ENCODE measurements at places on chromosomes 4 and X.
A peak's percentile ranks its signal among the peaks of the same experiment; 100 is the strongest.

DNA sequence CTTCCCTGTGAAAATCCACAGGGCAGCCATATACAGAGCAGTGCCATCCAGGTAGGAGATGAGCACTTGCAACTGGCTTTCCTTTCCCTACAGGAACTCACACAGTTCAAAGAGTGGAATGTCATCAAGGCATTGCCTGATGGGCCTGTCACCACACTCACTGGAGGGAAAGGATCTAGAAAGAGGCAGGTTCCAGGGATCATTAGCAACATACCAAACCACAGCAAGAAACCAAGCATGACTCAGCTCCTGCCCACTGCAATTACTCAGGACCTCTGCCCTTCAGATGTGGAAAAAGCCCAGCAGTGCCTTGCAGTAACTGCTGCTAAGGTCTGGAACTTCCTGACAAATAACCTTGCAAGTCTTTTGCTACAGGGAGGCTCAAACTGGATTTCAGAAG, 101.2 kb downstream of the ZNF674 start:
- peak; percentile 7 for DNase-seq

GRCh38 chr4:1201851-1202525, 29.6 kb upstream of the SPON2 start:
- peak; percentile 61 for DNase-seq

GRCh38 chr4:183011213-183011907, 87.7 kb upstream of the WWC2 start:
- DNase-seq: no peak

DNA sequence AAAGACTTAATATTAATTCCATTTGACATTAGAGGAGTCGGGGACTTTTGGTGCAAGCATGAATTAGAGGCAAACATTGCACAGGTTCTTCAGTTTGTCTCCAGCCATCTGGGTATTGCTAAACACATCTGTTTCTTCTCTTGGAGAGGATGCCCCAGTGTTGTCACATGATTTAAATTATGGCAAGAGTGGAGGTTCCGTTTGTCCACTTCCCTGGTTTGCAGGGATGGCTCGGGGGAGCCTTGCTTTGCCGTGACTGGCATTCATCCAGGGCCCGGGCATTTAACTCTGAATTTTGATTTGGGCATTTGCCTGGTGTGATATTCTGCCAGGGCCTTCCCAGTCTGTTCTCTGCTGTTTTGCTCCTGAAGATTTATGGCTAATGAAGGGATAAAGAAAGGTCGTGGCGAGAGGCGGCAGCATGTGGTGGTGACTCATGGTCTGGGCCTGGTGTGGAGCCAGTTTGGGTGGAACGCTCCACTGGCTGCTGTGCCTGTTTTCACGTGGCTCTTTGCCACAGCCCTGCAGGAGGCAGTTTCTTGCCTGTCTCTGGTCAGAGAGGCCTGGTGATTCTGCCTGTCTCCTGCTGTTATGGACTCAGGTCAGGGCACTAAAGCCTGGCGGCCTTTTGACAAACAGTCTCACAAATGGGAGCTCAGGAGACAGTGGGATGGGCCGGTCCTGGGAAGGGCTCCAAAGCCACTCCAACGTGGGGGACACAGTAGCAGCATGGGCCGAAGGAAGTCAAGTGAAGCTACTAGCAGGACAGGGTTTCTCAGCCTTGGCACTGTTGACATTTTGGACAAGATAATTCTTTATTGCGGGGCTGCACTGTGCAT, 99.4 kb upstream of the PGRMC2 start:
- peak; percentile 91 for DNase-seq

- no peak for DNase-seq
Observed at GRCh38 chr4:24131954-24132673, 242.3 kb upstream of the PPARGC1A start.

- DNase-seq: peak; percentile 35
Observed at GRCh38 chrX:68433155-68433980, at the start of gene OPHN1. Gene OPHN1 (minus strand): TSS chrX:68433495. CDS start chrX:68433020, 475 bp downstream.

GRCh38 chr4:113502906-113503305, 258.6 kb downstream of the CAMK2D start:
- no peak for DNase-seq

GRCh38 chr4:56656346-56656643, 24.8 kb downstream of the HOPX start:
- no peak for DNase-seq

DNA sequence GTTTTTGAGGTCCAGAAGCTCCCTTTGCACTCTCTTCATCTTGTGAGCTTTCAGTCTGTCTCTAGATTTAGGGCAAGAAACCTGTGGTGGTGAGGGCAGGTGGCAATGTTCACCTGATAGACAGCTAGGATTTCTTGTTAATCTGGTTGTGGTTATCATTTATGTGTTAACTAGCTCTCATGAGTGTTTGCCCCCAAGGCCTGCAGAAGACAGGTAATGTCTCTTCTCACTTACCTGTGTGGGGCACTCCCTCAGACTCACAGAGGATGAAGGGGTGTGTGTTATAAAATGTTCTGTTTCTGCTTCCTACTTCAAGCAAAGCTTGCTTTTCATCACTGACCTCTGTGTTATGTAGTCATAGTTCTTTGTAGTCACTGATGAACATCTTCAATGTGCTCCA, 17.8 kb downstream of the EGF start:
- no peak for DNase-seq

DNA sequence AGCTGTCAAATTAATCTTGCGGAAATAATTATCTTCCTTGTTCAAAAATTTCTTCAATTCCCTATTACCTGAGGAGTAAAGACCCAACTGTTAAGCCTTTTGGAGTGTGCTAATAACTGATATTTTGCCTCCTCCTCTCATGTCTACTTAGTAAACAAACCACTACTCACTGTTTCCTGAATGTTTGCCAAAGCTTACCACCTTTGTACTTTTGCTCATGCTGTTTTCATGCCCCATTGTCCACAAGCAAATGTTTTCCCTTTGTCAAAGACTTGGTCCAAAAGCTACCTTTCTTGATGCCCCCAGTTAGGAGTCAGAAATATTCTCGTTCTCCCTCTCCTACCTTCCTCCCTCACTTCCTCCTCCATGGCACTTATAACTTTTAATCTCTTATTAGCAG, 226.1 kb downstream of the ENOX2 start:
- no peak for DNase-seq

DNA sequence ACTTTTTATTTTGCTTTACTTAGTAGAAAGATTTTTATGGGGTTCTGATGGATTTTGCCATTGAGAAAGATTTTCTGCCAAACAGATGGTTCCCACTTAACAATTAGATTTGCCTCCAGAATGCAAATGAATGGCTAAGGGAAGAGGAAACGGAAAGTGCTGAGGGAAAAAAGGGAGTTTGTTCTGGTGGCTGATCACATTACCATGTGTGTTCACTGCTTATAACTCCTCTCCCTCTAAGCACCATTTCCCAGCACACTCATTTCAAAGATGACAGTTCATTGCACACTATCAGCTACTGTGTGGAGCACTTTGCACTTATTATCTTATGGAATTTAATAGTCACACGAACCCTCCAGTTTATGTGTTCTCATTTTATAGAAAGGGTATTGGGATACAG, 68.0 kb upstream of the GRID2 start:
- DNase-seq: no peak

DNA sequence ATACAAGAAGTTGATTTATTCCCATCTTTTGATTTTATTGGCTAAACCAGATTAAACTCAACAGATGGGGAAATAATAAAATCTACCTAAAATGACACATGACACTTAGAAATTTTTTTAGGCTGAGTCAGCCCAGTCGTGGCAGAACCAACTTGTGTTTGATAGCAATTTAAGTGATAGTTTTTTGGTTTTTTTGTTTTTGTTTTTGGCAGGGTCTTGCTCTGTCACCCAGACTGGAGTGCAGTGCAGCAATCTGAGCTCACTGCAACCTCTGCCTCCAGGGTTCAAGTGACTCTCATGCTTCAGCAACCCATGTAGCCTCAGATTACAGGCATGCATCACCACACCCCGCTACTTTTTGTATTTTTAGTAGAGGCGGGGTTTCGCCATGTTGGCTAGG, 370.3 kb upstream of the NOCT start:
- no peak for DNase-seq

DNA sequence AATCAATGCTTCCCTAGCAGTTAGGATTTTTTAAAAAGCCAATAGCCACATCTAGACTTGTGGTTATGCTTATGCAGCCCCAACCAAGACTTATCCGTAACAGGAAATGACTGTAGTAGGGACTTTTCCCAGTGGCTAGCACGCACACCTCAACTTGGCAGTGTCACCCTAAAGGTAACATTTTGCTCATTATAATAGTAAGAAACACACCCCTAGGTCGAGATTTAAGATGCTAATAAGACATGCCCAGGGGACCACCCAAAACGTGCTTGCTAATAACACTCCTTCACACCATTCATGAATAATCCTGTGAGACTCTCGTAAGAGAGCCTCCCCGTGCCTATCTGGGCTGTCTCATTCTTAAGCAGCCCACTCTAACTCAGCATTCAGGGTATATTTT, 195.3 kb downstream of the CHIC1 start:
- no peak for DNase-seq

DNA sequence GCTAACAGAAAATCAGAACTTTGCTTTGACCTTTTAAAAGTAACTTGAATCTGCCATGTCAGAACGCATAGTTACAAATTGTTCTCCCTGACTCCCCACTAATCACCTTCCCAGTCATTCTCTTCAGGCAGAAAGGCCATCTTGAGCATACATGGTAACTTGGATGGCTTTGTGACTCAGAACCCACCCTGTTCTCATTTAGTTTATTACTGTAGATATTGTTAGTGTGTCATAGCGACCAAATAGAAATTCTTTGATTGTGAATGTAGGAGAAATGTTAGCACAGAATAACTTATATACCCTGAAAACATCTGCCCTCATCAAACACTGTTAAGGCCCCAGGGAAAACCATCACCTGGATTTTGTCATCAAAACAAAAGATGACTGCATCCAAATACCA, 382.0 kb downstream of the MAGEB5 start:
- no peak for DNase-seq

DNA sequence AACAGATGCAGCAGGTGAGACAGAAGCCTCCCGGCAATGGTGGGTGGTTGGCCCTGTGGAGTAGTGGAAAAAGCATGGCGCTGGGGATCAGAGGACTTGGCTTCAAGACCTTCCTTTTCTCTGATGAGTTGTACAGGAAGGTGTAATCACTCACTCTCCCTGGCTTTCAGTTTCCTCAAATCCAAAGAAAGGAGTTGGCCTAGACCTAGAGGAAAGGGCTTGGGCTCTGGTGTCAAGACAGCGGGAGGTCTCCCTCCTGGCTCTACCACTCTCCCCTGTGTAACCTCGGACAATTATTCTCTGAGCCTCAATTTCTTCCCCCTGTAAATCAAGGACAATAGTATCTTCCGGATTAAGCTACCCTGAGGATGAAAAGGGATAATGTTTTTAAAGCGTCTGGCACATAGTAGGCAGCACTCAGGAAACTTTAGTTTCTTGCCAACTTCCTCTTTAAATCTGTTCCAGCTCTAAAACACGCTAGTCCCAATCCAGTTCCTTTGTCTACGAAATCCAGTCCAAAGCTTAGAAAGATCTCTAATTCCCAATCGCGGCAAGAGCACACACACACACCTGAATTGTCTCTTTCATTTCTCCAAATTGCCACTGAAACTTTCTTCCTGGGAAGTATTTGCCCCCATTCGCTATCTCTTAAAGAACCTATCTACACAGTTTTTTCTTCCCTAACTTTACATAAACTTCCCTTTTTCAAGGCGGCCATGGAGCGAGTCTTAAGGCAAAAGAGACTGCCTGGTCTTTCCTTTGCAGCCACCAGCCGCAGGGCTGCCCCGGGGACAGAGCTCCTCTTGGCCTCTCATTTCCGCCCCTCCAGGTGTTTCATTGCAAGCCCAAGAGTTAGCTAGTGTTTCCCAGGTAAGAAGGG, 29.9 kb upstream of the GPC4 start:
- no peak for DNase-seq

DNA sequence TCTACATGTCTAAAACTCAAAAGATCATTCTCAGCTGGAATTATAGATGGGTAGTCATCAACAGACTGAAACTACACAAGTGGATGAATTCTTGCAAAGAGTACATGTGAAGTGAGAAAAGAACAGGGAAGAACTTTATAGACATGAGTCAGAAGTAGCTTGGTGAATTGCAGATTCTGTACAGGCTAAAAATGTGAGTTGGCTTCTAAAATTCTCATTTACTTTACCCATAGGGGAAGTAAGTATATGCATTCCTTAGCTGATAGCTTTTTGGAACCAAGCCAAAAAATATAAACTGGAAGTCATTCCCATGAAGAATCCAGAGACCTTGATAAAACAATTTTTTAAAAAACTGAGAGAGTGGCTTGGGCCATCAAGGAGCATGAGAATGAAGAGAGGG, 584.2 kb upstream of the FTHL17 start:
- peak; percentile 19 for DNase-seq

- no peak for DNase-seq
Observed at GRCh38 chr4:115229873-115230272, 116.5 kb upstream of the NDST4 start.
